ENCODE measurements at places on chromosomes 5 and 9.

DNA sequence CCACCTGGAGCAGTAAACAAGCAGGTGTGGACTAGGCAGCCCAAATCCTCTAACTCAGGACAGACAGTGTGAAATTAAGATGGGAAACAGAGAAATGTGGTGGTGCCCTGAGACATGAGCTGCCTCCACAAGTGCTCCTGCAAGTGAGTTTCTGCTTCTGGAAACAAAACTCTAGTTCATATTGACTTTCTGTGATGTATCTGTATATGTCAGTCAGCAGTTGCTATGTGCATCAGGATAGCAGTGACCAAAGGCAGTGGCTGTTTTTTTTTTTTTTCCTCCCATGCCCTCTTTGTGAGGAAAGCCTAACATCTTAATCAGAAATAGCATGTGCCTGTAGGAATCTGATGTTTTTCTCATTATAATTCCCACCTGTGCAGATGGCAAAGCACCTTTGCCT, 318.4 kb upstream of the SEMA6A start:
- no peak for DNase-seq

- no peak for DNase-seq
Measured at GRCh38 chr9:23447166-23447565, 378.9 kb downstream of the ELAVL2 start.

- no peak for DNase-seq
Measured at GRCh38 chr5:116452774-116453368, 121.8 kb downstream of the SEMA6A start.

DNA sequence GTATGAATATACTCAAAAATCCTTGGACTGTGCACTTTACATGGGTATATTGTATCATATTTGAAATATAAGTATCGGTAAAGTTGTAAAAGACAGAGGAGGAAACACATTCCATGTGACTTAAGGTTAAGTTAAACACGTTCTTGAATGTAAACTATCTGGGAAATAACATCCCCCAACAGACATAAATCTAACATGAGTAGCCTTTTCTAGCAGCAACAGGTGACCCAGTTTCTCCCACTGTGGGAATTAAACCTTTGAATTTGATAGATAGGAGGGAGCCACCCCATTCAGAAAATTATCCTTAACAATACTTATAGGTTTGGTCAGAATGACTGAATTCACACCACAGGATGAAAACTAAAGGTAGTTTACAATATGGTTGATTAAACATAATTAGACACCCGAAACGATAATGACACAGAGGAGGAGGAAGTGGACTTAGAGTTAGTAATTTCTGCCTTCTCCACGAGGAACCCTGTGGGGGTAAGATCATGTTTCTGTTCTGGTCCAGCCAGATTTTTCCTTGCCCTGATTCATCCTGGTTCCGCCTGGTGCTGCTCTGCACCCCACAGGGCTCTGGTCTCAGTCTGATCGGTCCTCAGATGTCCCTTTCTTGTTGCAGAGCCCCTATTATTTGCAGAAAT, 84.6 kb upstream of the DNAH5 start:
- no peak for DNase-seq

DNA sequence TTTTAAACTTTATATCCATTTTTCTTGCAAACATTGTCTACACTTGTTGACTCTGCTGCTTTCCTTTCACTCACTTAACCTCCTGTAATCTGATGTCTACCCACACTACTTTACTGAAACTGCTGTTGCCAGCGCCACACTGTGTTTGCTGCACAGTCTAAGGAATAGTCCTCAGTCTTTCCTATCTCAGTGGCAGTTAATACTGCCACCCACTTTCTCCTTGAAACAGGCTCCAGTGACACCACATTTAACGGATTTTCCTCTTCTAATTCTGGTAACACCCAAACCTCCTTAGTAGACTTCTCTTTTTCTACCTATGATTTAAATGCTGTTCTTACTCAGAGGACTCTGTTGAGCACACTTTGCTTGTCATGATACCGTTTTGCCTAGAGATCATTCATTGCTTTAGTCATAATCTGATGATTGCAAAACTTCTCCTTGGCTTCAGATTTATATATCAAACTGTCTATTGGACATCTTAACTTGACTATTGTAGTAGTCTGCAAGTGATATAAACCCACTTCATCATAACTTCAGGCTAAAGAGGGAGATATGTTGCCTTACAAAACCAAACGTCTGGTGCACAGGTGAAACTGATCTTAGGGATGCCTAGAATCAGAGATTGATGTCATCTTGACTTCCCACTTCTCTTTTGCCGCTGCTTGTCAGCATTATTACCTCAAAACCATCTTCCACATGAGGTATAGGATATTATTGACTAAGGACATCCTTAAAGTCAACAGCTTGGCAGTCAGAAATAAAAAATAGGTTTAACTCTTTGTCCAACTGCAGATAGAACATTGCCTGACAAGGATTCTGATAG, 94.1 kb downstream of the CDC42SE2 start:
- no peak for DNase-seq
